ENCODE measurements at places on chromosomes 5 and 9.
A peak's percentile ranks its signal among the peaks of the same experiment; 100 is the strongest.

DNA sequence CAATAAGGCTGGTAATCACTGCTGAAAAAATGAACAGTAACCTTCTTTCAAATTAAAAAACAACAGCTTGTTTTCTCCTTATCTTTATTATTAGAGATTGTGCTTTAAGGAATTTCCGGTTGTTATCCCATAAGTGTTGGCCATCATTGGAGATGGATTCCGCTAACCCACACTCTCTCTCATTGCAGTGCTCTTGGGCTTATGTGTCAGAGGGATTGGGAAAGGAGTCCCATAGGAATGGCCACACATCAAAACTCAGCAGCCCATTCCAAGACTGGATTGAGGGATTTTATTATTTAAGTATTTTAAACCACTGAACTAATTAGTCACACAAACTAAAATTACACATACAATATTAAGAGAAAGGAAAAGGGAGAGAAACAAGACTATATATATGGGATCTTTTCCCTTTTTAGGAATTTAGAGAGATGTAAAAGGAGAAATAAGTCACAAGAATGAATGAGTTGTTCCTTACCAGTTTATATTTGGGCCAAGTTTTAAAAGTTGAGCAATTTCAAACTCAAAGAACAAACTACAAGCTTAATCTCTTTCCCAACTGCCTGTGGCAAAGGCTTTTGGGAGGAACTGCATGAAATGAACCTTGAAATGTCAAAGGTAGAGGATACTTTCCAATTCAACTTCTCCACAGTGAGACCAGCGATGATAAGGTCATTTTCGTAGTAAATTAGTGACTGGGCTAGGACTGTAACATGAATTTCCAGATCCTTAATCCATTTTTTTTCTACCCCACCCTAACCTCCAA, 2.4 kb downstream of the SPINK6 start:
- DNase-seq: no peak

DNA sequence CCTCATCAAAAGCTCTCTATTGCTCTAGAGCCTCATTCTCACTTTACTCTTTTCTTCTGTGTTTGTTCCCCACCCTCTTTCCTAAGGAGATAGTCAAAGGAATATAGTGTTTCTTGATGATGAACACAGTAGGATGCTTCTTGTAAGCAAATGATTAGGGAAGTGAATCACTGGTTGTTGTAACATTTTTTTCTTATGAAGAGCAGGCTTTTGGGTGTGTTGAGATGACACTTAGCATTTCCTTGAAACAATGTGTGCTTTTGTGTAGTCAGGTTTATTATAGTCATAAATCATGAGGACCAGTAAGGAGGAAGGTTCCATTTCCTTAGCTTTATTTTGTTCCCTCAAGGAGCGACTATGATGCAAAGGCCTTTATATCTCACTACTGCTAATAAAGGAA, 1991.3 kb upstream of the C9orf72 start:
- no peak for DNase-seq

- no peak for DNase-seq
Measured at GRCh38 chr9:76725885-76726284, 38.4 kb upstream of the PCA3 start.

DNA sequence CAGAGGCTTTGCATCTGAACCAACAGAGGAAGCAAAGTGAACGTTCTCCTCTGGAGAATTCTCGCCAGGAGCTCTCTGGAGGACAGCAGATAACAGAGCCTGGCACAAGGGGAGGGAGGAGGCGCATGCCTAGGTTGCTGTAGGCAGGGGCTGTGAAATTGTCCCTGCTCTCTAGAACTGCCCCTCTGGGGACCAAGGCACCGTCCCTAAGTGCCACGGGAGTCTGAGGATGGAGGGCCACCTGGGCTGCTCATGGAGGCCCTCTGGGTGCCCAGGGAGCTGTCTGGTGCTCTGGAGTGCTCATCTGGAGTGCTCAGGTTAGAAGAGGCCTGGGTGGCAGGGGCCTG, 77.6 kb downstream of the CACNA1B start:
- DNase-seq: no peak

DNA sequence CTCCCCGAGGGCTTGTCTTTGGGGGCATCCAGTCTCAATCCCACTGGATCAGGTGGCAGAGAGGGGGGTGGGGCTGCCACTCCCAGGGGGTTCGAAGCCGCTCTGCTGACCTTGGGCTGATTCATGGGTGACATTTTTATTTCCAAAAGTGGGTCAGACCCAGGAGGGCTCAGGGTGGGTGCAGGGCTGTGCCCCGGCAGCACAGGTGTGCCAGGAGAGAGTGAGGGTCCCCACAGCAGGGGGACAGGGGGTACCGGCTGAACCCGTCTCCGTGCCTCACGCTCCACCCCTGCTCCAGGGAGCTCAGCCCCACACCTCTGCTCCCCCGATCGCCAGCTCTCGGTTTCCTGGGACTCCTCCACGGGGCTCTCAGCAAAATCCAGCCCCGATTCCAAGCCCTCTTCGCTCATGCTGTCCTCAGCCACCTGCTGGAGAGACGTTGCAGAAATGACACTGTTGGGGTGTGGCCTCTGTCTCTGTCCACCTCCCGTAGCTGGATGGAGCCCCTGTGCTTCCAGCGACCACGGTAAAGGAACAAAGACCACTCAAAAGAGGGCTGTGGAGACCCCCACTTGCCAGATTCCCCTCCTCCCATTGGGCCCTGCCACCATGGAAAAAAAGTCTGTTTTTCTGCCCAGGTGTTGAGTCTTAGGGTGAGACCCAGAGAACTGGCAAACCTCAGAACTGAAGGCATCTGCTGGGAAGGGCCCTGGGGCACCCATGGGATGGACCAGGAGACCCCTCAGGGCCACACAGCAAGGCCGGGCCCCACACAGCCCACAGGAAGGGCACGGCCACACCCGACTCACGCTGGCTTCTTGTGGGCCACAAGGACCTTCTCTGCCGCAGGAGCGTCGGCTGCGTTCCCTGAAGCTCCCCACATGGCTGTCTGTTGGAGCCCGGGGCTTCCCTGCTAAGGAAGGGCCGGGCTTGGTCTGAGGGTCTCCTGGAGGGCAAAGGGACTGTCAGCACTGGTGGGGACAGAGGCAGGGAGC, 10.6 kb upstream of the QSOX2 start:
- no peak for DNase-seq

GRCh38 chr9:136438548-136439480, 831 bp downstream of the INPP5E start:
- no peak for DNase-seq

GRCh38 chr5:43533646-43534045, 18.7 kb upstream of the C5orf34 start:
- no peak for DNase-seq

GRCh38 chr5:11324521-11325289, 563.7 kb upstream of the DAP start:
- DNase-seq: no peak

DNA sequence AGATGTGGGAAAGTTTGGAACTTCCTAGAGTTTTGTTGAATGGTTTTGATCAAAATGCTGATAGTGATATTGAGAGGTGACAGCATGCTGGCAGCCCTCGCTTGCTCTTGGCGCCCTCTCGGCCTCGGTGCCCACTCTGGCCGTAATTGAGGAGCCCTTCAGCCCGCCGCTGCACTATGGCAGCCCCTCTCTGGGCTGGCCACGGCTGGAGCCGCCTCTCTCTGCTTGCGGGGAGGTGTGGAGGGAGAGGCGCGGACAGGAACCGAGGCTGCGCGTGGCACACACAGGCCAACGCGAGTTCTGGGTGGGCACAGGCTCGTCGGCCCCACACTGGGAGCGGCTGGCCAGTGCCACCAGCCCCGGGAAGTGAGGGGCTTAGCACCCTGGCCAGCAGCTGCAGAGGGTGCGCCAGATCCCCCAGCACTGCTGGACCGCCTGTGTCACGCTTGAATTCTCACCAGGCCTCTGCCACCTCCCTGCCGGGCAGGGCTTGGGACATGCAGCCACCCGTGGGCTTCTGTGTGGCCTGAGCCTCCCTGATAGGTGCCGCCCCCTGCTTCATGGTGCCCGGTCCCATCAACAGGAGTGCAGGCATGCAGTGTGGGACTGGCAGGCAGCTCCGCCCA, 488.5 kb downstream of the CYLC2 start:
- no peak for DNase-seq

GRCh38 chr5:171449426-171449825, 30.0 kb downstream of the FGF18 start:
- no peak for DNase-seq

GRCh38 chr5:138676556-138677193, 76.5 kb upstream of the CTNNA1 start:
- no peak for DNase-seq

- DNase-seq: no peak
Measured at GRCh38 chr5:127423173-127423798, 94.2 kb upstream of the PRRC1 start.

- peak; percentile 54 for DNase-seq
Measured at GRCh38 chr5:158524070-158524469, 575.6 kb downstream of the EBF1 start.

- DNase-seq: no peak
Measured at GRCh38 chr5:56080375-56081052, 85.8 kb upstream of the IL6ST start.

DNA sequence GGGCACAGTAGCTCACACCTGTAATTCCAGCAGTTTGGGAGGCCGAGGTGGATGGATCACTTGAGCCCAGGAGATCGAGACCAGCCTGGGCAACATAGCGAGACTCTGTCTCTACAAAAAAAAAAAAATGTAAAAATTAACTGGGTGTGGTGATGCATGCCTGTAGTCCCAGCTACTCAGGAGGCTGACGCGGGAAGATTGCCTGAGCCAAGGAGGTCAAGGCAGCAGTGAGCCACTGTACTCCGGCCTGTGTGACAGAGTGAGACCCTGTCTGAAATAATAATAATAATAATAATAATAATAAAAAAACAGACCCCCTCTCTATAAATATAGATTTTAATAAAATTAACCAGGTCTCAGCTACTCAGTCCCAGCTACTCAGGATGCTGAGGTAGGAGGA, 179.7 kb downstream of the AOPEP start:
- no peak for DNase-seq

- no peak for DNase-seq
Measured at GRCh38 chr5:134594797-134595457, 37.7 kb downstream of the SAR1B start.

GRCh38 chr5:168552146-168552545, 23.0 kb downstream of the FBLL1 start:
- DNase-seq: no peak

- DNase-seq: peak; percentile 34
Measured at GRCh38 chr5:159913048-159913447, 3.2 kb upstream of the ADRA1B start.

- no peak for DNase-seq
Measured at GRCh38 chr5:15027764-15028163, 156.2 kb upstream of the ANKH start.

GRCh38 chr9:128438343-128439109, 17.3 kb upstream of the ODF2 start:
- no peak for DNase-seq

DNA sequence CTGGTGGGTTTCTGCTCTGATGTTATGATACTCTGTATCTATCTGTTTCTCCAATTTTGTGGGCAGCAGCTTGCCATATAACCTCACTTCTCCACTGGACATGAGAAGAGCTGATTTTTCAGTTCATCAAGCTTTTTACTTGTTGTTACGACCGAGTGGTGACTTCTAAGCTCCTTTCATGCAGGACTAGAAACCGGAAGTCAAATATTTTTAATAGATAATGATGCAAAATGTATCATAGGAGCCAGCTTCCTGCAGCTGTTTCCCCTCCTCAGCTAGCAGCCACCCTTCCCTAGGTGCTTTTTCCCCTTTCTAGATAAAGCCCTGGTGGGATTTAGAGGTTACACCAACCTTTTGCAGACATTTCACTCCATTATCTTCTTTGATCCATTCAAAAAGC, 17.0 kb upstream of the ADAM19 start:
- no peak for DNase-seq

- DNase-seq: no peak
Measured at GRCh38 chr5:120254385-120254784, 209.7 kb upstream of the PRR16 start.

DNA sequence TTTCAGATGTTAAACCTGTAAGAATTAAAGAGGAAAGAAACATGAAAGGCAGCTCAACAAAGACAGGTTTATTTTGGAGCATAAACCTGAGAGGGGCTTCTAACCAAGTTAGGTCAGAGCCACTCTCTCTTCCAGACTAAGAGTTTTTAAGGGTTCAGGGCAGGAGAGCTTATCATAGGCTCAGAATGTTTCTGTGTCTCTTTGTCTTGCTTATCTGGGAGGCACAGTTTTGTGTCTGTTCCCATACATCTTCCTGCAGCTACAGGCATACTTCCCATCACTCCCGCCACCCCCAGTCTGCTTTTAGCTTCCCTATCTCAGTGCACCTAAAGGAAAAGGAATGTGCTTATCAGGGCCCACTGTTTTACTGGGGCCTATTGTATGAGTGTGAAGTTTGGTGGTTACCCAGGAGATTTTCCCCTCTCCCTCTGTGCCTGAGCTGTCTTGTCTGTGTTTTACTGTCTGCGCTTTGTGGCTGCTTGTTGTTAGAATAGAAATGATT, 21.9 kb downstream of the CD14 start:
- peak; percentile 3 for DNase-seq

DNA sequence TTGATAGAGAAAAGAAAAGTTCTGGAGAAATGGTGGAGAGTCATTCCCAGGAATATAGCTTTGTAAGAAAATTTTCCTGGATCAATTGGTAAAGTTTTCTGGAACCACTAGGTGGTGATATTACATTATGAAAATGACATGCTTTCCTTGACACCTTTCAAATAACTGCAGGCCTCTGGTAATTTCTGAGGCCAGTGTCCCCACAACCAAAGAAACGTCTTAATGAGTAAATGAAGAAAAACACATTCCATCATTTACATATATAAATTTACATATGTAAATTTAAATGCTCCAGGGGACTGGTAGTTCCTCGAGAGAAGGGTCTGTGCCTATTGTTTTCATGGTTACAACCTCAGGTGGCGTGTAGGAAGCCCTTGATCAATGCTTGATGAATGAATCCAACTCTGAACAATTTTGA, 17.2 kb upstream of the RGS3 start:
- DNase-seq: peak; percentile 91

GRCh38 chr9:114123031-114123977, 24.2 kb upstream of the KIF12 start:
- DNase-seq: no peak

DNA sequence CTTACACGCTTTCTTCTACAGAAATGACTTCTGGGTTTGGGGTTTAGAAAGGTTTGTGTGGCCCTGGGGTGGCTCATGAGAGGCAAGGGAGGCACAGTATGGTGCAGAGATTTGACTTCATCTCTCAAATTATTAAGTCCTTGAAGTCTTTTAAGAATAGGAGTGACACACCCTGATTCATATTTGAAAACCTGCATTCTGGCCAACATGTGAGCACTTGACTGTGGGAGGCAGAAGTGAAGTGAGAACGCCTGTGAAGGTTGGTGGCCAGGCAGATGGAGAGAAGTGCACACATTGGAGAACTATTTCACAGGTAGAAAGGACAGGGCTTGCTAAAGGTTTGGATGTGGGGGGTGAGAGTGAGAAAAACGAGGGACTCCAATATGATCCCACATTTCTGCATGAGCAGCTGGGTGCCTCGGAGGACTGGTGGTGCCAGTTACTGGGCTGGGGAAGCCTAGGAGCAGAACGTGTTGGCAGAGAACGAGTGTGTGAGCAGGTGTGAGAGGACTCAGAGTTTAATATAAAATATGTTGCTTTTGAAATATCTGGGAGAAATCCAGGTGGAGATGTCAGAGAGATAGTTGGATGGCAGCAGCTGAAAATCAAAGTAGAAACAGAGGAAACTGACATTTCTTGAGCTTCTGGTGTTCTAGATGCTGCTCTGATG, 240.0 kb upstream of the ADAMTSL1 start:
- DNase-seq: no peak

Data from spinal cord (tissue), 10 donors.